ENCODE measurements at places on chromosomes 4 and X. TPM values are rescaled to one million over a fixed set of nuclear protein-coding genes. Genes with fewer than 3 reads are reported as not detected.

Gene MAGT1
- 33.1 TPM for total RNA-seq

DNA sequence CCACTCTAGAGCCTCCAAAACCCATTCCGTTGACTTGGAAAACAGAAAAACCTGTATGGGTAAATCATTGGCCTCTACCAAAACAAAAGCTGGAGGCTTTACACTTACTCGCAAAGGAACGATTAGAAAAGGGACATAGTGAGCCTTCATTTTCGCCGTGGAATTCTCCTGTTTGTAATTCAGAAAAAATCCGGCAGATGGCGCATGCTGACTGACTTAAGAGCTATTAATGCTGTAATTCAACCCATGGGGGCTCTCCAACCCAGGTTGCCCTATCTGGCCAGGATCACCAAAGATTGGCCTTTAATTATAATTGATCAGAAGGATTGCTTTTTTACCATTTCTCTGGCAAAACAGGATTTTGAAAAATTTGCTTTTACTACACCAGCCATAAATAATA, 60.8 kb downstream of the ZNF732 start:
- H3K27ac ChIP-seq = no peak overlapping the region
- no peaks in the 10 kb centered on the region for H3K27me3 ChIP-seq
- no peak overlapping the region for H3K4me3 ChIP-seq
- peak; percentile 12 for DNase-seq
- H3K4me1 ChIP-seq = no peaks in the 10 kb centered on the region

Gene GUCY1B1
- total RNA-seq = 7.2 TPM

Gene TENM3
- 9.5 TPM for total RNA-seq

- DNase-seq = no peak
- no peak overlapping the region for H3K4me3 ChIP-seq
- H3K27ac ChIP-seq = no peak overlapping the region
Observed at GRCh38 chrX:23493941-23494374, 159.3 kb downstream of the PTCHD1 start.

- H3K27ac ChIP-seq = no peak overlapping the region
- peak overlapping the region; percentile 40 for H3K4me3 ChIP-seq
- H3K27me3 ChIP-seq = peaks cover 30% of the 10 kb centered on the region
- DNase-seq = no peak
Observed at GRCh38 chr4:1171311-1172227, 814 bp downstream of the SPON2 start.

DNA sequence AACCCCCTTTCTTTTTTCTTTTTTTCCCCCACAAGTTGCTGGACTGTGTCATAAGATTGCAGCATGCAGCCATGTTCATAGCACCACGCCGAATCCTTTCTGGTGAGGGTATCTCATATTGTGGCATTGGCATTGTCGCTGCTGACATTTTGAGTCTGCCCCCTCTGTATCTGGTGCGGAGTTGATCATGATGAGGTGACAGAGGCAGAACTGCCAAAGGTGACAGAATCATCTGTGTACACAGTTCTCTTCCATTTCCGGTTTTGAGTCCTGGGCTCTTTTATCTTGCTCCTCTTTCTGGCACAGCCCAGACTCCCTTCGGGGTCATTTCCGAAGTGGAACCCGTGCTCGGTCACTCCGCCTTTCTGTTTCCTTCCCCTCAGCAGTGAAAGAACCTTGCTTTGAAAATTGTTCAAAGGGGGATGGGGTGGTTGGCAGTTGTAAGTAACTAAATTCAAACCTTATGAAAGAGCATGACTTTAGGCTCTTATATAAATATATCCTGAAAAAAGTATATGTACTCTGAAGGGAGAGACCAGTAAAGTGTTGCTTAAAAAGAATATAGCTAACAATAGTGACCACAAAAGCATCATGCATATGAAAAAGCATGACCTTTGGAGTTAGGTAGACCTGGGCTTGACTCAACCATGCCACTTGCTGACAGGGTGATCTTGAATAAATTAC, 55.0 kb upstream of the BMP2K start:
- H3K36me3 ChIP-seq = no peaks in the 10 kb centered on the region
- H3K27me3 ChIP-seq = no peaks in the 10 kb centered on the region
- peak; percentile 49 for DNase-seq
- no peak overlapping the region for H3K27ac ChIP-seq
- H3K4me1 ChIP-seq = peaks cover 3% of the 10 kb centered on the region

DNA sequence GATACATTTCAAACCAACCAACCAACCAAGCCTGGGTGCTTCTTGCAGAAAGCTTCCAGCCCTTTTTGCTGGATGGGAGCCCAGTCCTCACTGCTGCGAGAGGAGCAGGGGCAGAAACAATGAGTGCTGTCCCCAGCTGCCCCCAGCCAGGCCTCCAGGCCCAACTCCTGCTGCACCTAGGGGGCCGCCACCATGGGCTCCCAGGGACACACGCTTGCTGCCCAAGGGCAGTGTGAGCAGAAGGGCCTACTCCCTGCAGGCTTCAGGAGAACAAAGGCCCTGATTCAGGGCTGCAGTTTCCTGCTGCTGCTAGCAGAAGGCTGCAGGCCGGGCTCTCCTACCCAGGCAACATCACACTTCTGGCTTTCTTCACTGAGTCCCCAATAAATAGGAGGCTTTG, 37.7 kb upstream of the ENPP6 start:
- H3K4me3 ChIP-seq = no peak overlapping the region
- H3K36me3 ChIP-seq = no peaks in the 10 kb centered on the region
- no peaks in the 10 kb centered on the region for H3K4me1 ChIP-seq
- DNase-seq = no peak
- no peak overlapping the region for H3K27ac ChIP-seq
- H3K27me3 ChIP-seq = no peaks in the 10 kb centered on the region

DNA sequence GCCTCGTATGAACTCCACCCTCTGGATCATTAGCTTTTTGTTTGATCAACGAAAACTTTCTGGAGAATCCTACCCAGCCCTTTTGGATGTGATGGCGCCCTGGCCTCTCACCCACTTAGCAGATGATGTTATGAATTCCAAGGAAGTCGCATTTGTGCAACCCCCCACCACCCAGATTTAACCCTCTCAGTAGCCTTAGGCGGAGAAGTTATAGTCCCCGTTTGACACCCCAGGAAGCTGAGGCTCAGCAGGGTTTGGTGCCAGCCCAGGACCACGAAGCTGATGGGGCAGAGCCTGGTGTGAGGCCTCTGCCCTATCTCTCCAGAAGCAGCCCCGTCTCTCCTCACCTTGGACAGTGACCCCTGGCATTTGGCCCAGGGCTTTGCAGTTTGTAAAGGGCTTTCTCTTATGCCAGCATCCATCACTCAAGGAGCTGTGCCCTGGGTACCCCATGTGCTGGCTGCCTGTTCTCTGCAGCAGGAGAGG, 1.0 kb downstream of the WFS1 start:
- no peaks in the 10 kb centered on the region for H3K36me3 ChIP-seq
- H3K4me3 ChIP-seq = no peak overlapping the region
- H3K27me3 ChIP-seq = peaks cover 41% of the 10 kb centered on the region
- H3K27ac ChIP-seq = no peak overlapping the region

DNA sequence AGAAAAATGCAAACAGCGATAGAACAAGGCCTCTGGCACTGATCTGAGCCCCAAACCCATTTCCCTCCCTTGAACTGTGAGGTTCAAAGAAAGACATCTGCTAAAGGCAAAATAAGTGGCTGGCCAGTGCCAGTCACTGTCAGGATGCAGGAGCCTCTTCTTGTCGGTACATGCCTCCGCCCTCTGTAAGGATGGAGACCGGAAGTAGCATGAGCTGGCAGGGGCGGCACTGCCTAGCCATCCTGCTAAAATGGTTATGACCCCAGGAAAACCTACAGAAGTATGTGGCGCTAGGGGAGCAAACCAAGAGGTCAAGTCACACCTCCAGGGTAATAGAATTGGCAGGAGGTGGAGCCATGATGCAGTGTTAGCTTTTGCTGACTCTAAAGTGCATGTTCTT, 180.3 kb downstream of the DCLK2 start:
- no peaks in the 10 kb centered on the region for H3K36me3 ChIP-seq
- H3K4me3 ChIP-seq = no peak overlapping the region

DNA sequence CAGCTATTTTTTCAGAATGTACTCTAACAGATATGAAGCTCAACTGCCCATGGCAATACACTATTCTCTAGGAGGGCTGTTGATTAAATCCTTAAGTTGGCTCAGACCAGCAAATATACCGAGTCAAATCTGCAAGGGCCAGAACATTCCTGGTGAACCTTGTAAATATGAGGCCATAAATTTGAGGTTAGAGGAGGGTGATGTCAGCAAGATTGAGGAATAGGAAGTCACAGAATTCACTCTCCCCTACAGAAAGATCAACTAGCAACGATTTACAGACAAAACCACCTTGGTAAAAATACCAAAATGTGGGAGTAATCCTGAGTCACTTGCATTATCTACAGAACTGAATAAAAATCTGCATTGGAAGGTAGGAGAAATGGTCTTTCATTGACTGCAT, 399.3 kb downstream of the GPM6A start:
- no peaks in the 10 kb centered on the region for H3K27me3 ChIP-seq
- no peak for DNase-seq
- H3K27ac ChIP-seq = no peak overlapping the region
- no peak overlapping the region for H3K4me3 ChIP-seq

DNA sequence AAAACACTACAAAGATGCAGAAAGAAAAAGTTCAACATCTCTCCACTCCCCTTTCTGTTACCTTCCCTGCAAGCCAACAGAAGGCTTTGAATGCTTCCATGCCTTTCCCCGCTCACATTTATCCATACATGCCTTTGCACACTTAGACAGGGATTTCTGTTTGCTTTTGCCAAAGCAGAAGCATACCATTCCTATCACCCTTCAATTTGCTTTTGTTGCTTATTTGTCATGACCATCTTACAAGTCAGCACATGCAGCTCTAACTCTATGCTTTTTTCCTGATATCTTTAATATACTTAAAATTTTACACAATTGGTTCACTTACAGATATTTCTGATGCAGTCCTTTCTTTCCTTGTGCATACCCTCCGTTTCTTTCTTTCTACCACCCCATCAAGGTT, 169.6 kb downstream of the CORIN start:
- no peaks in the 10 kb centered on the region for H3K4me1 ChIP-seq
- H3K4me3 ChIP-seq = no peak overlapping the region
- no peak overlapping the region for H3K27ac ChIP-seq
- H3K36me3 ChIP-seq = no peaks in the 10 kb centered on the region
- no peaks in the 10 kb centered on the region for H3K27me3 ChIP-seq

GRCh38 chrX:1475481-1475880, 22.8 kb upstream of the ASMTL start:
- peaks cover 42% of the 10 kb centered on the region for H3K4me1 ChIP-seq
- H3K4me3 ChIP-seq = no peak overlapping the region
- no peak overlapping the region for H3K27ac ChIP-seq
- H3K36me3 ChIP-seq = peaks cover 11% of the 10 kb centered on the region
- DNase-seq = no peak
- no peaks in the 10 kb centered on the region for H3K27me3 ChIP-seq

- H3K36me3 ChIP-seq = no peaks in the 10 kb centered on the region
- no peak for DNase-seq
- no peak overlapping the region for H3K27ac ChIP-seq
- H3K4me1 ChIP-seq = peaks cover 7% of the 10 kb centered on the region
- no peak overlapping the region for H3K4me3 ChIP-seq
Observed at GRCh38 chrX:136143711-136144110, 3.6 kb upstream of the FHL1 start.

Gene MRPL1
- 45.9 TPM for total RNA-seq

DNA sequence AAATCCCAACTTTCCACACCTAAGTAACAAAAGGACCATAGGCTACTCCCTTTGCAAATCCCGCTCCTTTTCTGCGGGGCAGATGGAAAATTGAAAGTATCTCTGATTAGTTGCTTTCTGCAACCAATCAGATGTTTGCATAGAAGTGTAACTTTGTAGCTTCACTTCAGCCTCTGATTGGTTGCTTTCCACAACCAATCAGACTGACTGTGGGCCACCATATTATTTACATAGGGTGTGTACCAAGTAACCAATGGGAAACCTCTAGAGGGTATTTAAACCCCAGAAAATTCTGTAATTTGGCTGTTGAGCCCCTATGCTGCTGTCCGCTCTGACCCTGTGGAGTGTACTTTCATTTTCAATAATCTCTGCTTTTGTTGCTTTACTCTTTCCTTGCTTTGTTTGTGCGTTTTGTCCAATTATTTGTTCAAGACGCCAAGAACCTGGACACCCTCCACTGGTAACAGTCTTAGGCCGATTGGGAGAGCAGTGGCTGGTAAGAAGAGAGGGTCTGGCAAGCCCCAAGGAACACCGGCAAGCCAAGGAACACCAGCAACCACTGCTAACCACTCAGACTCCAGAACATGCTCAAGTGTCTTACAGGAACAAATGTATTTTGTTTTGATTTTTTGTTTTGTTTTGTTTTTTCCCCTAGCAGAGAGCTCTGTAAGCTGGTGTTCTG, 125.5 kb upstream of the MAP3K15 start:
- no peak overlapping the region for H3K27ac ChIP-seq
- H3K36me3 ChIP-seq = peaks cover 3% of the 10 kb centered on the region
- no peaks in the 10 kb centered on the region for H3K27me3 ChIP-seq

GRCh38 chr4:121255986-121256750, 92.0 kb upstream of the TNIP3 start:
- H3K27me3 ChIP-seq = no peaks in the 10 kb centered on the region
- no peaks in the 10 kb centered on the region for H3K4me1 ChIP-seq
- H3K27ac ChIP-seq = peak overlapping the region; percentile 43

GRCh38 chr4:165308166-165308565, 19.3 kb upstream of the MSMO1 start:
- H3K27me3 ChIP-seq = no peaks in the 10 kb centered on the region
- peaks cover 4% of the 10 kb centered on the region for H3K36me3 ChIP-seq

- H3K27ac ChIP-seq = no peak overlapping the region
- DNase-seq = no peak
- no peaks in the 10 kb centered on the region for H3K36me3 ChIP-seq
- no peak overlapping the region for H3K4me3 ChIP-seq
Observed at GRCh38 chr4:85812776-85813175, 337.8 kb downstream of the ARHGAP24 start.

Gene MAGEA2
- total RNA-seq = not detected

GRCh38 chrX:153646620-153647373, at the start of gene DUSP9:
TSS of gene DUSP9 (plus strand) at chrX:153647203. CDS start at chrX:153647954, 751 bp downstream.
- no peak for DNase-seq
- no peaks in the 10 kb centered on the region for H3K36me3 ChIP-seq
- H3K4me3 ChIP-seq = peak within 1 kb of the TSS; percentile 18
- no peak within 1 kb of the TSS for H3K27ac ChIP-seq

DNA sequence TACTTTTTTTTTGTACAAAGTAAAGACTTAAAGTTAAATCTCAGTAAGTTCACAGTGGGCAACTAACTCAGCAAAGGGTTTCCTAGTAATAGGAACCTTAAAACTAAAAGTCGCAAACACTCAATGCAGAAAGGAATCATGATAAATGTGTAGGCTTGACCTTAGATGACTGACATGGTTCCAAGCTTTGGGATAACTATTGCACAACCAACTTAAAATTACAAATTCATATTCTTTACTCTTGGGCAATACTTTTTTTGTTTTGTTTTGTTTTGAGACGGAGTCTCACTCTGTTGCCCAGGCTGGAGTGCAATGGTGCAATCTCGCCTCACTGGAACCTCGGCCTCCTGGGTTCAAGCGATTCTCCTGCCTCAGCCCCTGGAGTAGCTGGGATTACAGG, 8.2 kb downstream of the ELOVL6 start:
- no peak for DNase-seq
- H3K4me1 ChIP-seq = no peaks in the 10 kb centered on the region
- no peak overlapping the region for H3K4me3 ChIP-seq
- no peaks in the 10 kb centered on the region for H3K27me3 ChIP-seq
